ENCODE measurements at places on chromosomes 4 and X.

DNA sequence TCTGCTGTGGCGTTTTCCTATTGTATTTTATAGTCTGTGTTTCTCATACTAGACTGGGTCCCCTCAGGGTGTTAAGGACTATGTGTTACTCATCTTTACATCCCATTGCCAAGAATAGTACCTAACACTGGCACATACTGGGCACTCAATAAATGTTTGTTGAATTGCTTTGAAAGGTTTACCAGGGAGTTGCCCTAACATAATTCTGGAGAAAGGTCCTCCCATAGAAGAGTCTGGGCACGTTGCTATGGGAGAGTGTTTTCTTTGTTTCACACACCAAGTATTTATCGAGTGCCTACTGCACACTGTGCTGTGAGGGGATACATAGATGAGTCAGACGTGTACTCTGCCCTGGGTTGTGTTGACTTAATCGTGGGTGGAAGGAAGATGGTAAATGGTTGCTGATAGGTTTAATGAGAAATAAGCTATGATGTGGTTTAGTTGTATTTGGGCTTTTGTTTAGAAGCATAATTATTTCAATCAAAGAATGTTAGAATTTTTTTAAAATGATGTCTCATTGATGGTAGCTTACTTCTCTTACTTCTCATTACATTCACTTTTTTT is 42.9 kb downstream of the AFF1 start:
- no peak for DNase-seq
- peaks cover 12% of the 10 kb centered on the region for H3K4me1 ChIP-seq
- no peaks in the 10 kb centered on the region for H3K36me3 ChIP-seq
- H3K27ac ChIP-seq = no peak overlapping the region

DNA sequence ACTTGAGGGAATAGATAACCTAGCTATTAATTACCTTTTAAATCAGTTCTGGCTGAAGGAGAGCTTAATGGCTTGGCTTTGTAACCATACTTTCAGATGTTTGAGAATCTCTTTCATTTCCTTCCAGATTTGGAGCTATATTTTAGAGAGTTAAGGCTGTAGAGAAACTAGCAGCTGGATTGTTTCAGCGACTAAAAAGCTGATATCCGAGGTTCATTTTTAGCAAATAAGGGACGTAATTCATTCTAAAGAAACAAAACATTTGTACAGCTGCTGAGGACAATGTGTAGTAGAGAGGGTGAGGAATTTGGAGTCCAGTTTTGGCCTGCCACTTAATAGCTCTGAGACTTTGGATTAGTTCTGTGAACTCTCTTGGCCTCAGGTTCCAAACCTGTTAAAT is 12.2 kb downstream of the OSTC start:
- H3K4me1 ChIP-seq = no peaks in the 10 kb centered on the region
- H3K27me3 ChIP-seq = no peaks in the 10 kb centered on the region
- peaks cover 22% of the 10 kb centered on the region for H3K36me3 ChIP-seq
- H3K27ac ChIP-seq = no peak overlapping the region
- H3K4me3 ChIP-seq = no peak overlapping the region

DNA sequence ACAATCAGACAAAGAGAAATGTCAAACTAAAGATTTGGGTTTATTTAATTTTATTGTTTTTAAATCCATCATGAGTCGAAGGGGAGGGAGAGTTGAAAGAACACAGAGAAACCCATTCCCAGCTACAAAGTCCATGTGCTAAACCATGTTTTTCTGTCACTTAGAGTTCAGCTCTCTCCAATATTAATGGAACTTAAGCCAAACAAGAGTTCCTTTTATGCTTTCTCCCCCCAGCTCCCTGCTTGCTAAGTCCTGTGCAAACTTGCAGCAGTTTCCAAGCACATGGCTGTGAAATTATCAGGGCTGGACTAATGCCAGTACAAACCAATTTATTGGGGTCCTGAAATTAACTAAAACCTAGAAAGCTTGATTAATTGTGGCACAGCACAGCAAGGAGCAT is 9.7 kb upstream of the CHRDL1 start:
- no peak overlapping the region for H3K4me3 ChIP-seq
- no peak for DNase-seq
- H3K4me1 ChIP-seq = no peaks in the 10 kb centered on the region

GRCh38 chr4:158572608-158573007 is 50.9 kb downstream of the RXFP1 start:
- no peaks in the 10 kb centered on the region for H3K27me3 ChIP-seq
- no peak for DNase-seq
- no peak overlapping the region for H3K27ac ChIP-seq
- no peaks in the 10 kb centered on the region for H3K36me3 ChIP-seq
